ENCODE measurements at places on chromosomes 11 and 22.

- no peak for DNase-seq
Measured at GRCh38 chr22:49024775-49025440, 802.8 kb downstream of the BRD1 start.

- no peak for DNase-seq
Measured at GRCh38 chr11:36361901-36362391, 65.9 kb downstream of the PRR5L start.

- peak; percentile 15 for DNase-seq
Measured at GRCh38 chr22:48415520-48415919, 1412.2 kb downstream of the BRD1 start.

GRCh38 chr11:100459811-100460210, 227.3 kb upstream of the ARHGAP42 start:
- no peak for DNase-seq

DNA sequence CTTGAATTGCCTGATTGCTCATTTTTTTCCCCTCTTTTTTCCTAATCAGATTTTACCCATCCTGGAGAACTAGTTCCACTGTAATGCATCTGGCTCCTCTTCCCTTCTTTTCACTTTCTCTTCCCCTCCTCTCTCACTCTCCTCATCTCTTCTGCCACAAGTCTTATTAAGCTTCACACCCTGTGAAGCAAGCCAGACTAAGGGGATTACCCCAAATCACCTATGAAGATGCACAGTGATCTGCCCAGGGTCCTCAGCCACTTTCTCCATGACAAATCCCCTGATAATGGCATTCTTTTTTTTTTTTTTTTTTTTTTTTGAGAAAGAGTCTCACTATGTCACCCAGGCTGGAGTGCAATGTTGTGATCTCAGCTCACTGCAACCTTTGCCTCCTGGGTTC, 11.2 kb downstream of the UBASH3B start:
- DNase-seq: peak; percentile 6

- no peak for DNase-seq
Measured at GRCh38 chr11:110454609-110455008, 24.9 kb downstream of the FDX1 start.

- DNase-seq: no peak
Measured at GRCh38 chr11:10410844-10411200, 44.2 kb upstream of the AMPD3 start.

DNA sequence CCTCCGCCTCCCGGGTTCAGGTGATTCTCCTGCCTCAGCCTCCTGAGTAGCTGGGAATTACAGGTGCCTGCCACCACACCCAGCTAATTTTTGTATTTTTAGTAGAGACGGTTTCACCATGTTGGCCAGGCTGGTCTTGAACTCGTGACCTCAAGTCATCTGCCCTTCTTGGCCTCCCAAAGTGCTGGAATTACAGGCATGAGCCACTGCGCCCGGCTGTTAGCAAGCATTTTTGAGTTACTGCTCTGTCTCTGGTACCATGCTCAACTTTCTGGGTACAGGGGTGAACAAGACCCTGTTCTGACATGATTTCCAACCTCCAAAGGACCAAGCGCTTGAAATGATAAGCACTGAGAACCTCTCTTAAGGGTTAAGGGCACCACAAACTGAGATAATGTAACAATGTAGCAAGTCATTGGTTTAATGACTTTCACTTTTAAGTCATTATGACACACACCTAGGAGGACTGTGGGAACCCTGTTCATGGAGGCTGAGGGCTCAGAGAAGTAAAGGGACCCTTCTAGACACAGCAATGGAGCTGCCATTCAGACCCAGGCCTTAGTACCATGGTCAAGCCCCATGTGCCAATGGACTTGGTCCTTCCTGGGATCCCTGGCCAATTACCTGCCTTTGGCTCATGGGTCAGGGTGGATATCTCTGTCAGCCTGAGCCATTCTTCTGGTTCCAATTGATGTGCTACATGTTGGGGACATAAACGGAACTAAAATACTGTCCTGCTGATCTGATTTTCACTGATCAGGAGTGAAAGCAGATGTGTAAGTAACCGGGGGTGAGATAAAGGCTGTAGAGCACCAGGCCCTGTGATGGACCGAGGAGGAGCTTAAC, 11.6 kb downstream of the SLC3A2 start:
- DNase-seq: no peak

DNA sequence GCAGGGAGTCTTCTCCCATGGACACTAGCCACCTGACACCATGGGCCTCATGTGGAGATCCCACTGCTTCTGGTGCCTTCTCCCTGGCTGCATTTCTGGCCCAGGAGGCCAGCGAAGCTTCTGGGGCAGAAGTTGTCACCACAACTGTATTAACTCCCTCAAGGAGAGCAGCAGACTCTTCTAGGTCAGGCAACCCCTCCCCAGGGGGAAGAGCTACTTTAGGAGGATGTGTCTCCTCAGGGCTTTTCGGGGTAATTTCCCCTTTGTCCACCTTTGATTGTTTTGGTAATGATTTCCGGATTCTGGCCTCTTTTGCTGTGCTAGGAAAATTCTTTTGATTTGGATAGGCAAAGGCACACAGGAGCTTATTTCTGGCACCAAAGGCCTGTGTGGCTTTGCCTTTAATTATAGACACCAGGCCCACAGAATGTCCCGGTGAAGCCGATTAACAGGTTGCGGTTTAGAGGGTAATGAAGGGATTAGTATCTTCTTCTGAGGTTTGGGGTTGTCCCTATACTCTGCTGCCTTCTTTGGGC, 8.9 kb upstream of the UCP2 start:
- peak; percentile 38 for DNase-seq

- no peak for DNase-seq
Measured at GRCh38 chr22:22487869-22488597, 20.5 kb downstream of the ZNF280B start.

Data from cardiac septum (tissue), 1 donor.